ENCODE measurements at places on chromosomes 6 and 20.

GRCh38 chr20:51196991-51197651 is 174.2 kb upstream of the KCNG1 start:
- no peak for DNase-seq

DNA sequence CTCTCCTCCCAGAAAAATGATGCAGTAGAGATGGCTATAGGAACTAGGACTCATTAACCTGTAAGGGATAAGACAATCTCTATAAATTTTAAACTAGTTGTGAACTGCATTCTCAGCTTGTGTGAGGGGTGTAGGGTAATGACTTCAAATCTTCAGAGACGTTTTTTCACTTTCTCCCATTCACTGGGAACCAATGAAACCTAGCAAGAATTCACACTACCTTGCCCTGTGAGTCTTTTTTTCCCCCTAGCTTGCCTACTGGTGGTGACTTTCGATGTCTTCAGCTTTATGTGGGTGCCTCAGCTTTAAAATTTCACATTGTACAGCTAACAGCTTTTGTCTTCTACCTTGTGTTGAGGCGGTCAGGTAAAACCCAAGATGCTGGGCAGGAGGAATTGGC is 192.0 kb downstream of the MEI4 start:
- no peak for DNase-seq

DNA sequence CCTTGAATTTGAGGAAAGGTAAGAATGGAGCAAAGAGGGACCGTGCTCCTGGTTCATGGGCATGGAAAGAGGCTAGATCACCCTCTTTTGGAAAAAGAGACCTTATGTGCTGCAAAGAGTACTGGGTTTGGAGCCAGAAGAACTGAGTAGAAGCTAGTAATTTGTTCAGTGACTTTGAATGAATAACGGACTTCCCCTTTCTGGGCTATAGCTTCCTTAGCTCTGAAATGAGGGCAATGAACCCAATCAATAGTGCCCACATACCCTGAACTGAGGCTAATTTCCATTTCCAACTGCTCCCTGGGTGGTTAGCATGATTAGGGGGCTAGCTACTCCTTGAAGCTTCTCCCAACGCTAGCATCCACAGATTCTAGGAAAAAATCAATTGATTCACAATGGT is 121.4 kb downstream of the UNC5CL start:
- DNase-seq: no peak

GRCh38 chr6:6749702-6750491 is 161.4 kb downstream of the LY86 start:
- DNase-seq: peak; percentile 42

DNA sequence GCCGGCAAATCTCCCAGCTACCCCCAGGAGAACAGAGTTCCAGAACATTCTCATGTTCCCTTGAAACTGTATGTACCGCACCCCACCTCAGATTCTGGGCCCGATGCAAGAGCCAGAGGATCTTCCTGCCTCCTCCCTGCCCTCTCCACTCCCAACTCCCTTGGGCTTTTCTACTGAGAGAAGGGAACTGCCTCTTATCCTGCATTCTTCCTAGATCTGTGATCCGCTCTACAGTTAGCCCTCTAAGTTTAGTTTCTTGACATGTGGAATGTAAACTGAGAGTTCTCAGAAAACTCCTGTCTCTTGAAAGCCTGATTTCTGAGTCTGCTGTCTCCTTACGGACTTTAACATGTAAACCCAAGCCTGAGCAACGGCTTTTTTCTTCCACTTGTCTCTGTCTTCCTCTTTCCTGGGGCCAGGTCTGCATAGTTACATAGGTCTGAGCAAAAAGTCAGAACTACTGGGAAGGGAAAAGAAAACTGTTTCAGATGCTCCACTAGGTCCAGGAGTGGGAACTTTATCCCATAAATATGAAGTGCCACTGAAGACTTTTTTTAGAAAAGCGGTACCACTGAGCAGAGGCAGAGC is 86.5 kb upstream of the TNFAIP3 start:
- DNase-seq: no peak

- DNase-seq: no peak
Measured at GRCh38 chr6:6730831-6731230, 142.3 kb downstream of the LY86 start.

GRCh38 chr6:80316686-80317231 is 210.3 kb downstream of the BCKDHB start:
- no peak for DNase-seq

GRCh38 chr6:144675231-144675861 is 390.2 kb downstream of the UTRN start:
- DNase-seq: no peak

- DNase-seq: no peak
Measured at GRCh38 chr20:31984981-31985471, 17.1 kb downstream of the XKR7 start.

GRCh38 chr20:21781446-21782075 is 76.1 kb downstream of the PAX1 start:
- DNase-seq: no peak

DNA sequence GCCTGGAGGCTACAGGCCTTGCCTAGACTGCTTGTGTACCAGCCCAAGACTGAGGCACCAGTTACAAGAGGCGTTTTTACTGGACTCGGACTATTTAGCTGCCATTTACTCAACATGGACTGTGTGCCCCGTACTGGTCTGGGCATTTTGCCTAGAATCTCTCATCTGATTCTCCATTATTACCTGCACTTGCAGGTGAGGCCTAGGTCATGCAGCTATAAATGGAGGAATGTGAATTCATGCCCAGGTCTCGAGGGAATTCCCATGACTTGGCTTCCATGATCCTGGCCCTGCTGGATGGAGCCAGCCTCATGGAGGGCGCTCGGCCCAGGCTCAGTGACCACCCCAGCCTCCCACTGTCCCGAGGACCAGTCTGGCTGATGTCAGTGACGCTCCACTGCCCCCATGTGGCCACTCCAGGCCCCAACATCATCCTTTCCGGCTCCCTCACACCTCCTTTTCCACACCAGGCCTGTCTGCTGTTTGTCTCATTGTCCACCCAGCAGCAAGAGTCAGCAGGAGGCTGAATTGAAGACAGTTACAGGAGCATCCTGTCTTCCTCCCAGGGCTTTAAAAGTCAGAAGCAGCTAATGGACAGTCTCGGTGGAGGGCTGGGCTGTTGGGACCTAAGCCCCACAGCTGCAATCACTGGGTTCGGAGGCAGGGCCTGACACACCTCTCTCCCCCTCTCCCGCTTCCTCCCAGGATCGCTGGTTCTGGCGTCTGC is 8.7 kb downstream of the MMP24OS start:
- DNase-seq: peak; percentile 45
